Activated naive CD4-positive, alpha-beta T cell treated with anti-CD3 and anti-CD28 coated beads for 36 hours (primary cell): ENCODE measurements at places on chromosomes 2 and 18. TPM values are rescaled to one million over a fixed set of nuclear protein-coding genes. Genes with fewer than 3 reads are reported as not detected.

DNA sequence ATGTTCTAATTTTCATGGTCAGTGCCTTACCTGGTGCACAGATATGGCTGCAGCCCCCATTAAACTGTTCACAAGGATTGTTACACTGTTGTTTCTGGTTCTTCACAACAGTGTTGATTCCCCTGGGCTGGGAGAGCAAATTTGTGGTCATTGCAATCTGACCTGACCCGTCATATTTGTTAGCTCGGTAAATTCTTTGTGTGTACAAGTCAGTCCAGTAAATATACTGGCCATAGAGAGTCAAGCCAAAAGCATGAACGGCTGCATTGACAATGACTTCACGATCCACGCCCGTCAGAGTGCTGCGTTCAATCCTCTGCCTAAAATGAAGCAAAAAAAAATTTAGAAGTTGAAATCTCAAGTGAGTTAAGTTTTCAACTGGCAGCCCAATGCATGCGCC is 134.6 kb downstream of the DHRS9 start:
- no peaks in the 10 kb centered on the region for H3K4me1 ChIP-seq
- no peak overlapping the region for H3K27ac ChIP-seq
- H3K27me3 ChIP-seq, result peaks cover 8% of the 10 kb centered on the region
- DNase-seq, result no peak

The MAL gene
- 22.3 TPM for total RNA-seq

DNA sequence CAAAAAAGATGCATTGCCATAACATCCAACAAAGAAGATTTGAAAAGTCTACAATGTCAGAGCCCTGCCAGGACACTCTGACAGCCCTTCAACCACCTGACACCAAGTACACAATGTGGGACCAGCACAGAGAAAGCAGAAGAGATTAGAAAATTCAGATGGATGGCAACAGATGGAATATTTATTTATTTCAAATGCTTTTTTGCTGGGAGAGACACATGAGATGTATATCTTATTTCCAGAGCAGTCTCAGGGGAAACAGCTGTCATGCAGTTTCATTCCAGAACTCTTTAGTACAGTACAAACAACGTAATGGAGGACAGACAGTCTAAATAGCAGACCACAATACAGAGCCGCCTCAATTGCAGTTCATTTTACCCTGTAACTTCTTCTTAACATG is 110.1 kb downstream of the MAIP1 start:
- H3K36me3 ChIP-seq, result no peaks in the 10 kb centered on the region
- no peaks in the 10 kb centered on the region for H3K27me3 ChIP-seq
- H3K4me1 ChIP-seq, result no peaks in the 10 kb centered on the region

The SCG2 gene
- total RNA-seq, result not detected

The KCNG2 gene
- total RNA-seq, result not detected

The STAT1 gene
- total RNA-seq, result 402 TPM

- peaks cover 24% of the 10 kb centered on the region for H3K27me3 ChIP-seq
- no peaks in the 10 kb centered on the region for H3K36me3 ChIP-seq
- H3K4me1 ChIP-seq, result no peaks in the 10 kb centered on the region
- no peak overlapping the region for H3K27ac ChIP-seq
- H3K4me3 ChIP-seq, result no peak overlapping the region
- no peak for DNase-seq
Observed at GRCh38 chr2:240182001-240182400, 41.5 kb upstream of the OTOS start.

- no peaks in the 10 kb centered on the region for H3K27me3 ChIP-seq
- H3K36me3 ChIP-seq, result no peaks in the 10 kb centered on the region
- no peak for DNase-seq
- no peak overlapping the region for H3K4me3 ChIP-seq
- H3K27ac ChIP-seq, result no peak overlapping the region
Observed at GRCh38 chr2:128820452-128820851, 501.8 kb upstream of the HS6ST1 start.

DNA sequence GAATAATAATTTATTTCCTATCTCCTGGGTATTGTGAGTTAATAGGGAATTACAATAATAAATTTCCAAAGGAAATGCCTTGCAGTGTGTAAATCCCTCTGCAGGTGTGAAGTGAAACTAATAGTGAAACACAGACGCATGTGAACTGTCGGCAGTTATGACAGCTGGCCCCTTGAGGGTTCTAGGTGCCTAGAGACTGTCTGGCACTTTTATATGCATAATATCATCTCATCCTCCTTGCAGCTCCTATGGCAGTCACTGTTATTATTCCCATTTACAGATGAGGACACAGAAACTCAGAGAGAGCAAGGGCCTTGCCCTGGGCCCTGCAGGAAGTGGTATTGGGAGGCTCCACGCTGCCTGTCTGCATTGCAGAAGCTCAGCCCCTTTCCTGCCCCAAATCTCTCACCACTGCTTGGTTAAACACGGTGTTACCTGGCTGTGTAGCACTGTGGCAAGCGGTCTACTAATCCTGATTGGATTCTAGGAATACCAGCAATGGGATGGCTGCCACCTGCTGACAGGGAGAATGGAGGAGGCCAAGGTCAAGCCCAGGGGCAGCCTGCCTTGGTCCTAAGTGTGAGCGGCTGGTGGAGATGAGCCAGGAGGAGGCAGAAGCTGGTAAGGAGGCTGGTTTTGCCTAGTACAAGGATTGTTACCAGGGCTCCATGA is 32.8 kb upstream of the ACKR3 start:
- H3K4me1 ChIP-seq, result peaks cover 51% of the 10 kb centered on the region
- peak; percentile 69 for DNase-seq
- peak overlapping the region; percentile 91 for H3K27ac ChIP-seq
- peaks cover 5% of the 10 kb centered on the region for H3K36me3 ChIP-seq
- H3K4me3 ChIP-seq, result peak overlapping the region; percentile 86

DNA sequence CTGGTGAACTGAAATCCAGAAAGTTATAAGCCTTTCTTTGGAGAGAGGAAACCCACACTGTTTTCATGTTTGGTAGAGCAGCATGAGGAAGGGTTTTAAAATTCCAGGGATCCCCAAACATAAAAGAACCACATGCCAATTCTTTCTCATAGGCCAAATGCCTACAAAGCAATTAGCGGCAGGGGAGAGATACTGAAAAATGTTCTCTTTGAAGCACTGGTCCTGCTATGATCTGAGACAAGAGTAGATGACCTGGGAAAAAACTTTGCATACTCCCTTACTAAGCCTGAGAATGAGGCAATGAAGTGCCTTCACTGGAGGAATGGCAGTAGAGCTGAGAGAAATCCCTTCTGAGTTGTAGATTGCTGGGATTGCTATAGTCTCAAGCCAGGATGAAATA is 1261.7 kb downstream of the DSC3 start:
- no peaks in the 10 kb centered on the region for H3K36me3 ChIP-seq
- H3K27me3 ChIP-seq, result no peaks in the 10 kb centered on the region
- H3K4me3 ChIP-seq, result no peak overlapping the region
- H3K27ac ChIP-seq, result no peak overlapping the region
- no peak for DNase-seq
- no peaks in the 10 kb centered on the region for H3K4me1 ChIP-seq

DNA sequence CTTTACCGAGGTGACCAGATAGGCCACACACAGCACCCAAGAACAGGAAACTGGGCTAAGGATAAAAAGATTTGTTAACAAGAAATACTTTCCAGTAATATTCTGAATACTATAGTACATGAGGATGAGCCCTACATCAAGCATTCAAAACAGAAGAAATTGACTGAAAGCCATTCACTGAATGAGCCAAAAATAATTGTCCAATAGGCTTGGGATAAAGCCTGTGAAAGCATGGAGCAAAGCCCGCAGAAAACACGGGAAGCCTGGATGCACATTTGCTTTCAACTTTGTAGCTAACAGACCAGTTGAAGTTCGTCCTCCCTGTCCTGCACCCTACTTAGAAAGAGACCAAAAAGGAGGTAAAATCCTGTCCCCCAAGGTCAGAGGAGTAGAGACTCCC is 56.3 kb downstream of the DIPK1C start:
- DNase-seq, result no peak
- H3K4me3 ChIP-seq, result no peak overlapping the region
- H3K27ac ChIP-seq, result no peak overlapping the region
- no peaks in the 10 kb centered on the region for H3K36me3 ChIP-seq

The CD8B2 gene
- 0.10 TPM for total RNA-seq

GRCh38 chr18:48121752-48122151 is 191.3 kb upstream of the SMAD2 start:
- peaks cover 3% of the 10 kb centered on the region for H3K4me1 ChIP-seq
- no peak overlapping the region for H3K4me3 ChIP-seq
- DNase-seq, result no peak
- H3K27ac ChIP-seq, result no peak overlapping the region
- peaks cover 7% of the 10 kb centered on the region for H3K27me3 ChIP-seq

The LOXHD1 gene
- total RNA-seq, result not detected

DNA sequence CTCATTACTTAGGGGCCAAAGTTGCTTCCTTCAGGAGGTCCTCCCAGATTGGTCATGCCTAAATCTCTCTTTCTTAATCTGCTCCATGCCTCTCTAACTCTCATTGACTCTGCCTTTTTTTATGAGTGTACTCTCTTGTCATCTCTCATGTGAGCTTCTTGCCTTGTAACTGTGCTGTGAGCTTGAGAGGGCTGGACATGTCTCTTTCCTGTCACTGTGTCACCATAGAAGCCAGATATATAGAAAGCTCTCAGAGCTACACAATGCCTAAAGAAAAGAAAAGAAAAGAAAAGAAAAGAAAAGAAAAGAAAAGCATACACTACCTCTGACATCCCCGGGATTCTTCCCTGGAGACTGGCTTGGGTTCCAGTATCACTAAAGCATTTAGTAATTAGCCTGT is 161.5 kb upstream of the SKOR2 start:
- no peak overlapping the region for H3K27ac ChIP-seq
- H3K27me3 ChIP-seq, result peaks cover 20% of the 10 kb centered on the region
- no peaks in the 10 kb centered on the region for H3K36me3 ChIP-seq
- H3K4me3 ChIP-seq, result no peak overlapping the region
- no peak for DNase-seq

DNA sequence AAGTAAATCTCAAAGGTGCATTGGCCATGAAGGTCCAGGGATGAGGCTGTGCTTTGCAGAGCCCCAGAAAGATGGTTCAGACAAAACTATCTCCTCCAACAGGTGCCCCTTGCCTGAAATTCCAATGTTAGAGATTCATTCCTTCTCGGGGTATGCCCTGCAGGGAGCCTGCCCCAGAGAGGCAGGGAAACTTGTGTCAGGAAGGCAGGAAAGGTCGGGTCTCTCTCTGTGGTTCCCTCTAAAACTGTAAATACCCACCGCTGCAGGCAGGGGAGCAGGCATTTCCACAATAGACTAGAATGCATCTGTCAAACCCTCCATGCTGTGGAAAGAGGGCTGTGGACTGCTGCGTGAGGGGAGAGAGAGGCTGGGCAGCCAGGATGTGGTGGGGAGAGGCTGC is 207.8 kb upstream of the SMAD2 start:
- H3K4me1 ChIP-seq, result peaks cover 7% of the 10 kb centered on the region
- DNase-seq, result no peak
- peaks cover 40% of the 10 kb centered on the region for H3K27me3 ChIP-seq
- H3K36me3 ChIP-seq, result no peaks in the 10 kb centered on the region
- no peak overlapping the region for H3K27ac ChIP-seq

DNA sequence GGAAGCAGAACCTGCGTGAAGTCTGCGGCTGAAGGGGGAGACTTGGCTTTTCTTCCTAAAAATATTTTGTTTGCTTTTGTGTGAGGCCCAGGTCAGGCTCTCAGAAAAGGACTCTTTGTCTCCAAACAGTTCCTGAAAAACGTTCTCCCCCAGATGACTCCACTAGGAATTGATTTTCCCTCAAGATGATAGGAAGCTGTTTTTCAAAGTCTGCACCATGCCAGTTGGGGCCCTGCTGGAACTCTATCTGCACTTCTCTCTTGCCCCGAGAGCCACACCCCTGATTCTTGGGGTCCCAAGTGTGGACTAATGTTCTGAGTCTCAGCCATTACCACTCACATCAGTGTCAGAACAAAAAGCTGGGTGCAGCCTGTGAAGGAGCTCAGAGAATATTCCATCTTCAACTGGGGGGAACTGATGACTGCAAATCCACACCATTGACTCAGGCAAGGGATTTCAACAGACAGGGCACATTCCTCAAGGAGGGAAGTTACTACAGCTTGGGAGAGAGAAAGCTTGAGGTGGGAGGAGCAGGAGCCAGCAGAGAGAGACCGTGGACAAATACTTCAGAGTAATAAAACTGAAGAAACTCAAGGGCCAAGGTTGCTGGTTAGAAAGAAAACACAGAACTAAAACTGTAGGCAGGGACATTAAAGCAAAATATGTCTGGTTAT is 768.3 kb downstream of the RNF144A start:
- no peak for DNase-seq
- H3K27me3 ChIP-seq, result no peaks in the 10 kb centered on the region
- no peak overlapping the region for H3K4me3 ChIP-seq
- no peaks in the 10 kb centered on the region for H3K36me3 ChIP-seq
- no peaks in the 10 kb centered on the region for H3K4me1 ChIP-seq

DNA sequence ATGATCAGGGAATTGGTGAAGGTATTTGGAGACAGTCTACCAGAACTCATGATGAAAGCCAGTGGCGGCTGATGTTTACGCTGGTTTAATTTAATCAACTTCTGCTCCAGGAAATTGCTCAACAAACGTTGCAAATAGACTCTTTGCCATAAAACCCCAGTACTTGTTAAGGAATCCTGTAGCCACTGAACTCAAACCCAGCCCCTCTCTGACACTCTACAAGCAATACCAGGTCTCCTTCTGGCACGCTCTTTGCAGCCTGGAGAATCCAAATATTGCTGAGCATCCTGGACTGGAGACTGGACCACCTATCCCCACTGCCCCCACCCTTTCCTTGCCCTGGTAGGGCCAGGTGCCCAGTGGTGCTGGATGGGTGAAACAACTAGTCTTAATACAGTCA is 308.2 kb downstream of the FBXO15 start:
- H3K36me3 ChIP-seq, result no peaks in the 10 kb centered on the region
- H3K27me3 ChIP-seq, result peaks cover 4% of the 10 kb centered on the region
- H3K4me3 ChIP-seq, result no peak overlapping the region
- no peak for DNase-seq

The MOGAT1 gene
- not detected for total RNA-seq

DNA sequence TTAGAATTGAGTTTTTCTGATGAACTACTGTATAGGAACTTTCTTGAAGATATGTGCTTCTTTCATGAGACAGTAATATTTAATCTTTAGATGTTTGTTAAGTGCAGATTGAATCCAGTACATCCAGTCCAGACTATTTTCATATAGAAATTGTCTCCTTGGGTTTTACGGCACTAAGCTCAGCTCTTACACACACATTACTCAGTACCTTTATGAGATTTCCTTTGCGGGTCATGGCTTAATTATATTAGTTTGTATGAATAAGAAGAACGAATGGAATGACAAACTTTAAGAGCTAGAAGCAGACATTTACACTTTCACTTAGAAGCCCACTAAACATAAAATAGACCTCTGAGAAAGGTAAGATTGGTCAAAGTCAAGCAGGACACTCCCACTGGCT is 223.3 kb upstream of the THUMPD2 start:
- H3K27ac ChIP-seq, result no peak overlapping the region
- H3K4me3 ChIP-seq, result no peak overlapping the region
- DNase-seq, result no peak
- H3K27me3 ChIP-seq, result no peaks in the 10 kb centered on the region
- H3K4me1 ChIP-seq, result no peaks in the 10 kb centered on the region
- no peaks in the 10 kb centered on the region for H3K36me3 ChIP-seq

- H3K4me1 ChIP-seq, result peaks cover 41% of the 10 kb centered on the region
- peak overlapping the region; percentile 90 for H3K27ac ChIP-seq
- no peaks in the 10 kb centered on the region for H3K27me3 ChIP-seq
- H3K36me3 ChIP-seq, result peaks cover 25% of the 10 kb centered on the region
- DNase-seq, result no peak
Observed at GRCh38 chr2:20349513-20349921, 1.1 kb downstream of the PUM2 start.
